ENCODE measurements at places on chromosomes 5 and 9.

GRCh38 chr9:36855448-36856315 lies 178.4 kb downstream of the PAX5 start:
- DNase-seq, result no peak

GRCh38 chr5:61768692-61769281 lies 436.7 kb downstream of the ZSWIM6 start:
- no peak for DNase-seq

DNA sequence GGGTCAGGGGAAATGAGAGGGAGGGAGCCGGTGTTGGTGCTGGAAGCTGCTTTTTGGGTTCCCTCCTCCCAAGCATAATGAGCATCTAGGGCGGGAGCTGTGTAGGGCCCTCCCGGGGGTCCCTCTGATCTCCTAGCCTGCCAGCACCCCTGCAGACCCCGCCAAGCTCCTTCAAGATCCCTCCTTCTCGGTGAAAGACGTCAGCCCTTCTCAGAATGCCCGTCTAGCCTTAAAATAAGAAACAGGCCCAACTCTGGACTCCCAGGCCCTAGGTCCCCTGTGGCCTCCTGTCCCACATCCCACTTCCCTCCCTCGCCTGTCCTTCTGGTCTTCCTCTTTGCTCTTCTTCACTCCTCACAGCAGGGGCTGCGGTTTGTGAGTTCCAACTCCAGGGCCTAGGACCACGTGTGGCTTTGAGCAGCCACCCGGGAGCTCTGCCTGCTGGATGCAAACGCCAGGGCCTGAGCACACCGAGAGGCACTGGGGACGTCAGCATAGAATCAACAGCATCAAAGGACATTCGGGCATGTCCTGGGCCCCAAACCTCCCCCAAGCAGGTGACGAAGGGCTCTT lies 8.8 kb upstream of the SCGB3A1 start:
- no peak for DNase-seq

- DNase-seq, result peak; percentile 55
Observed at GRCh38 chr5:1437876-1438559, 7.2 kb downstream of the SLC6A3 start.

DNA sequence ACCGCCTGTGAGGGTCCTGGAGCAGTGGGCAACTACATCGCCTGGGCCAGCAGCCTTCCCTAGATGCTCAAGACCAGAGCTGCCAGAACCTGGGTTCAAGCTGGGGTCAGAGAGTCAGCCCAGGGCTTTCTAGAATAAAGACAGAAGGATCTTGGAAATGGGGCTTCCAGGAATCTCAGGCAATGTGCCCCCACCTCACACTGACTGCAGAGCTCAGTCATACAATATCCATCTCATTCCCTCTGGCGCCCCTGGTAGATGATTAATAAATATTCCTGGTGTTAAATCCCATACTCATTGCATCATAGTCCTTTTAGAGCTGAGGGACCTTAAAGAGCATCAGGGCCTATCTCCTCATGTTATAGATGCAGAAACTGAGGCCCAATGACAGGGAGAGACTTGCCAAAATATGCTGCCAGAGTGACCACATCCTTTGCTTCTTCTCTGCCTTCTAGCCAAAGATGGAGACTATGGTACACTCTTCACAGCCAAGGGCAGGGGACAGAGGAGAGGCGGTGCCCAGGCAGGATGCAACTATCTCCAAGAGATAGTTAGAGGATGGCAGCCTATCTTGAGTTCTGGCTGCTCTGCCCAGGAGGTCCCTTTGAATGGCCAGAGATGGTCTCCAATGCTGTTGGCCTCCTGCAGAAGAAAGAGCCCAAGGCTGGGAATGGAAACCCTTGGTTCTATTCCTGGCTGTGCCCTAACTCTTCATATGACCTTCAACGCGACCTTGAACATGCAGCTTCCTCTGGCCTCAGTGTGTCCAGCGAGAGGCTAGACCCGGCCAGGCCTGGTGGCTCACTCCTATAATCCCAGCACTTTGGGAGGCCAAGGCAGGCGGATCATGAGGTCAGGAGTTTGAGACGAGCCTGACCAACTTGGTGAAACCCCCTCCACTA lies 36.2 kb upstream of the IL17B start:
- DNase-seq, result peak; percentile 64

- DNase-seq, result no peak
Observed at GRCh38 chr5:91206734-91207133, 176.4 kb downstream of the ARRDC3 start.

- peak; percentile 80 for DNase-seq
Observed at GRCh38 chr5:112419164-112419985, at the start of gene EPB41L4A. TSS of gene EPB41L4A (minus strand) at chr5:112419277. CDS start at chr5:112419039, 238 bp downstream.

DNA sequence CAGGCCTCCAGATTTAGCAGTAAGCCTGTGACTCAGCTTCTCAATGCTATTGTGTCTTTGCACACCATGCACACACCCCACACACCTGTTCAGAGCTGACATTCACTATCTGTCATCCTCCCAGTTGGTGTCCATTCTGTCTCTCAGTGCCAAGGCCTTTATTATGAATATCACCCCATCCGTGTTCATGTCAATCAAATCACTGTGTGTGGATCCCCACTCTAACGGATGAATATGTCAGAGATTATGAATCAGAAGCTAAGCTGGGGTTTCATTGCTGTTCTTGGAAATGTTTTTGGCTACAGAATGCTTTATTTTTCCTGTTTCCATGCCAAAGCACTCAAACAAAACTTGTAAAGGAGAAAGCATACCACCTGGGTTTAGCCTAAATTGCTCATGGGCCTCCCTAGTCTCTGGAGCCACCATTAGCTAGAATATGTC lies 9.4 kb upstream of the MAMDC2 start:
- no peak for DNase-seq

DNA sequence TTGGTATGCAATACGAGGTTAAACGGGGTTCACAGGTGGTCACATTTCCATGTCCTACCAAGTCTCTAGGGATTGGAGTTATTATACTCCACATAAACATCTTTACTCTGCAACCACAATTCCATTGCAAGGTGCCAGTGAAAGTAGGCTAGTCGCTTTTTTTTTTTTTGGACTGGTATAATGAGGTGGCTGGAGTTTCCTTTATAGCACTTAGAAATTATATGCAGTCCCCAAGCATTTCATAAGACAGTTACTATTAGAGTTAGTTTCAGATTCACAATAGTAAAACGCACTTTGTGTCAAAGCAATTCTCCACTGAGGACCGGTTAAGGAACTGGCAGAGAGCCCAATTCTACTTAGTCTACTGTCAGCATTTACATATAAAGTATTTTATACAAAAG lies 1.4 kb downstream of the MEF2C start:
- DNase-seq, result no peak

- no peak for DNase-seq
Observed at GRCh38 chr5:67093279-67093678, 103.3 kb downstream of the CD180 start.

GRCh38 chr9:98660541-98660940 lies 48.2 kb downstream of the GABBR2 start:
- DNase-seq, result no peak

DNA sequence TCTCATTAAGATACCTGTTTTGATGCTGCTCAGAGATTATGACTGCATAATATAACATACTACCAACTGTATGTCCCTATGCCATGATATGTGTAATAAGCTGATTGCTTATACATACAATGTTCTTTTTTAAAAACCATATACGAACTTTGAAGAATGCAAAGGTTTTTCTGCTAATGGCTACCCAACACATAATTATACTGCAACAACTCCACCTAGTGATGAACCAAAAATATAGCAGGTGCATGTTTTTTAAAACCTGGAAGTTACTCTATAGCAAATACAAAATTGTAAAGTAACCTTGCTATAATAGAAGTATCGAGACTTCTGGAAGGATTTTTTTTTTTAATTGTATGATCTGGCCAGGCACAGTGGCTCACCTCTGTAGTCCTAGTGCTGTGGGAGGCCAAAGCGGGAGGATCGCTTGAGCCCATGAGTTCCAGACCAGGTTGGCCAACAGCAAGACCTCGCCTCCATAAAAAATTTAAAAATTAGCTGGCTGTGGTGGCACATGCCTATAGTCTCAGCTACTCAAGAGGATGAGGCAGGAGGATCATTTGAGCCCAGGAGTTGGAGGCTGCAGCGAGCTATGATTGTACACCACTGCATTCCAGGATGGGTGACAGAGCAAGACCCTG lies 49.1 kb downstream of the HOMER1 start:
- DNase-seq, result no peak

DNA sequence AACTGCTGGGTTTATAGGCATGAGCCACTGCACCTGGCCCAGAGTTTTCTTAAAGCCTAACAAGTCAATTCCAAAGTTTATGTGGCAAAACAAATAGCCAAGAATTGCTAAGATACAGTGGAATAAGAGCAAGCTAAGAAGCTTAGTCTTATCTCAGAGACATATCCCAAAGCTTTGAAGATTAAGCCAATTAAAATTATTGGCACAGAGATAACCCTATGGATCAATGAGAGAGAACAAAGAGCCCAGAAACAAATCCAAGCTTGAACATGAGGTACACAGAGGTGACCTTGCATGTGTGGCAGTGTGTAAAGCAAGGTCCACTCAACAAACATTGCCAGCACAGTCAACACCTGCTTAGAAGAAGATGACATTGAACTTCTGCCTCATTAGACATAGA lies 13.3 kb downstream of the BTNL3 start:
- DNase-seq, result no peak

DNA sequence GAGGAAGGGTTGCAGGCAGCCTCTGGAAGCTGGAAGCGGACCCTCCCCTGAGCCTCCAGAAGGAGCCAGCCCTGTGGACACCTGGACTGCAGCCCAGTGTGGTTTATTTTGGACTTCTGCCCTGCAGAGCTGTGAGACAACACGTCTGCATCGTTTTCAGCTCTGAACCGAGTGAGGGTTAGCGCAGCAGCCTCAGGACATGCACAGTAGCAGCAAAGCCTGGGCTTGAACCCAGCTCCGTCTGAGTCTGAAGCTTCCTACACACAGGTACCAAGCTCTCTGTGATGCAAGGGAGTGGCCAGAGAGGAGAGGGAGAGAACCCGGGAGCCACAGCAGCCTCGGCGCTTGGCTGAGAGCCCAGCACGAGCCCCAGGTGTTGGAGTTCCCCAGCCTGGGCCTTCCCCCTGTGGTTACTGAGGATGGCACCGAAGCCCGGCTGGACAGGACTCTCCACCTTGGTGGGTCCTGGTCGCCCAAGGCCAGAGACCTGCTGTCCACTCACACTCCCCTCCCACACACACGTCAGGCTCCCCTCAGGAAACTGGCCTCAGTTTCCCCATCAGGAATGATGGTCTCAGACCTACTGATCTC lies 128.2 kb downstream of the OLFM1 start:
- DNase-seq, result no peak

- DNase-seq, result no peak
Observed at GRCh38 chr5:93245226-93245625, 335.8 kb downstream of the NR2F1-AS1 start.

DNA sequence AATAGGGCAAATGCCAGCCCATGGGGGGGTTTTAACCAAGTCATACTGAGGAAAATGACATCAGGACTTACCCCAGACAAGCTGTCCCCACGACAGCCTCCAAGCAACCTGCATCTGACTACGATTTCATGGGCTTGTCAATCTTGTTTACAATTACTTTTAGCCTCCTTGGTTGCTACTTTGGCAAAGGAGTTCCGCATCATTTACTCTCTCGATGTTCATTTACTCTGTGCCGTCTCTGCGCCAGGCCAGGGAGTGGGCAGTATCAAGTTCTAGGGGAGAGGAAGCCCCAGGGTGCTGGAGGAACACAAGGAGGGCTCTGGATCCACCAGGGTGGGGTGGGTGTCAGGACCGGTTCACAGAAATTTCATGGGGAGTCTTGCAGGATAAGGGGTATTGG lies 23.9 kb downstream of the PTPN3 start:
- DNase-seq, result no peak

- no peak for DNase-seq
Observed at GRCh38 chr9:115262952-115263351, 145.0 kb upstream of the TNC start.

DNA sequence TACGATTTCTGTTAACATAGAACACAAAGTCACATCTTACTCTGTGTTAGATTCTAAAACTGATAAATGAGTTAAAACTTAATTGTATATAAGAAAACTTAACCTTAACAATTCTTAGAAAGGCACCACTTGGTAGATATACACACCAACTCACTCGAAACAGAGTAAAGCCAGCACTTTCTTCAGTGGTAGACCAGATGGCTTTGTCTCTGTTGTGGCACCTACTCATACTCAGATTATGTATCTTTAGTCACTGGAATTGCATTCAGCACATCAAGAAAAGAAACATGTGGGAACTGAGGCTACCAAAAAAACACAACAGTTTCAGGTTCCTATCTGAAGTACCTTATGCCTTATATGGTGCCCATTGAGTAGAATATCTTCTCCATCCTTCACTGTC lies 192.5 kb downstream of the ZNF608 start:
- DNase-seq, result no peak

DNA sequence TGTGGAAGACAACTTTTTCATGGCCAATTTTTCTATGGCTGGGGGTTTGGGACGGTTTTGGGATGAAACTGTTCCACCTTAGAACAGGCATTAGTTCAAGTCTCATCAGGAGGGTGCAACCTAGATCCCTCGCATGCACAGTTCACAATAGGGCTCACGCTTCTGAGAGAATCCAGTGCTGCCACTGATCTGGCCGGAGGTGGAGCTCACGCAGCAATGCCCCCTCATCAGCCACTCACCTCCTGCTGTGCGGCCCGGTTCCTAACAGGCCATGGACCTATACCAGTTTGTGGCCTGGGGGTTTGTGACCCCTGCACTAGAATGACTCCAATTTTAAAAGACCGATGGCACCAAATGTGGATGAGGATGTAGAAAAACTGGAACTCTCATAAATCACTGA lies 127.2 kb upstream of the IER5L start:
- DNase-seq, result peak; percentile 31

GRCh38 chr5:74639807-74640449 lies 600 bp downstream of the ENC1 start:
- peak; percentile 81 for DNase-seq

DNA sequence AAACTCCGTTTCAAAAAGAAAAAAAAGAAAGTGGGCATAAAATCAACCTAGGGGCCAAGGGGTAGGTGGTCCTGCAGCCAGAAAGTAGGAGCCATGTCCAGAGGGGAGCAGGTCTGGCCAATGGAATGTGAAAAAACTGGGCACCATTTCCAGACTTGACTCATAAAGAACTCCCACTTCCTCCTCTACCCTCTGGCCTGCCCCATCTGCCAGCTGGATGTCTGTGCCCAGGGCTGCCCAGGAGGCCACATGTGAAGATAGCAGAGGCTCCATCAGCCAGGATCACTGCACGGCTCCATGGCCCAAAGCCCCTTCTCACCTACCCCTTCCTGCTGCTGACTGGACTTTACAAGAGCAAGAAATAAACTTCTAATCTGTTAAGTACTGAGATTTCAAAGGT lies 42.1 kb upstream of the EEIG1 start:
- no peak for DNase-seq

DNA sequence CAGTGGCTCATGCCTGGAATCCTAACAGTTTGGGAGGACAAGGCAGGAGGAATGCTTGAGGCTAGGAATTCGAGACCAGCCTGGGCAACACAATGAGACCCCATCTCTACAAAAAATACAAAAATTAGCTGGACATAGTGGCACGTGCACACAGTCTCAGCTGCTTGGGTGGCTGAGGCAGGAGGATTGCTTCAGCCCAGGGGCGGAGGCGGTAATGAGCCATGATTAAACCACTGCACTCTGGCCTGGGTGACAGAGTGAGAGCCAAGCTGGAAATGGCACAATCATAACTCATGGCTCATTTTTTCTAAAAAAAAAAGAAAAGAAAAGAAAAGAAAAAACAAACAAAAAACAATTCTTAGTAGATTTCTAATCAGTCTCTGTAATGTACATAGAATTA lies 446.2 kb downstream of the ELAVL2 start:
- DNase-seq, result no peak

GRCh38 chr5:12315461-12315860 lies 411.2 kb upstream of the CTNND2 start:
- DNase-seq, result no peak

GRCh38 chr9:110142868-110143481 lies 65.0 kb downstream of the C9orf152 start:
- DNase-seq, result no peak
